Heart right ventricle (tissue), 16 donors: ENCODE measurements at places on chromosomes 4 and X.

DNA sequence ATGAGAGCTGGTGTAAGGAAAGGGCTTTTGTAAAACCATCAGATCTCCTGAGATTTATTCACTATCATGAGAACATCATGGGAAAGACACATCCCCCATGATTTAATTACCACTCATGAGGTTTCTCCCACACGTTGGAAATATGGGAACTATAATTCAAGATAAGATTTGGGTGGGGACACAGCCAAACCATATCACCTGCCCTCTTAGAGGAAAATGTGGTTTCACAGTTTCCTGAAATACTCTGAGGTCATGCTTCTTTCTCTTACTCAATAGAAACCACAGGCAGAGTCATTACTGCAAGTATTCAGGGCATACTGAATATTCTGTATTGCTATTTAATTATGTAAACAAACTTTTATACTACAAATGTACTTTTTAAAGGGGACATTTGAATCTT is 1453.3 kb downstream of the PCDH18 start:
- no peak for DNase-seq

DNA sequence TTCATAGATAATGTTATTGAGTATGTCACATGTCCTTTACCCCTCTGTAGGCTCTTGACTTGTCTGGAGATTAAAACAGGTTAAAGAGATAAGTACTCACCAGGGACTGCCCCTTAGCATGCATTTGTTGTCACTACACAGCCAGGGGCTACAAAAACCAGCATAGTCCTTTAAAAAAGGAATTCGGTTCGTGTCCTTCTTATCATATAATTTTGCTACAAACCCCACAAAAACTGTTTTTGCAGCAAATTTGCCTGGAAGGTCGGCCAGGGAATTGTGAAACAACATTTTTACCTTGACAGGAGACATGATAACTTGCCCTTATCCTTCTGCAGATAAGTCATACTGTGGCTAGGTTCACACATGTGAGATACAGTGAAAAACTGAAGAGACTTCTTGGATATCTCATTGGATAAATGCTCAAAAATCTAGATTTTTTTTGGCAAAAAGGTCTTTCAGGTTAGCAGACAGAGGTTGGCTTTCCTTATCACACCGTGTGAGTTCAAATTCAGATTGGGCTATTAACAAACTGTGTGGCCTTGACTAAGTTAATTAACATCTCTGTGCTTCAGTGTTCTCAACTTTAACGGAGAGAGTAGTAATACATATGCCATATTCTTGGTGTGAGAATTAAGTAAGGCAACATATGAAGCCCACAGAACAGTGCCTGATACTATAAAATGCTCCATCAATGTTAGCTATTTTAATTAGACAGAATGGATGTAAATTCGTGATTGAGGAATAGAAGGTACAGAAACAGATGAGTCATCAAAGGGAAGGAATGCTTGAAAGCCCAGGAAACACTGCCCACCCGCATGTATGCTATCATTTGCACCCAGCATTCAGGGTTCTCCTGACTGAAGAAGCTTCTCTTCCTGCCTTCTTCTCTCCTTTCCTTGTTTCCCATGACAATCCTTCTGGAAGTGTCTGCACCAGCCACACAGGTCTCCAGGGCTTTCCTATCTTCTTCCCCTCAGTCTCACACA is 30.0 kb downstream of the FAM9C start:
- no peak for DNase-seq

DNA sequence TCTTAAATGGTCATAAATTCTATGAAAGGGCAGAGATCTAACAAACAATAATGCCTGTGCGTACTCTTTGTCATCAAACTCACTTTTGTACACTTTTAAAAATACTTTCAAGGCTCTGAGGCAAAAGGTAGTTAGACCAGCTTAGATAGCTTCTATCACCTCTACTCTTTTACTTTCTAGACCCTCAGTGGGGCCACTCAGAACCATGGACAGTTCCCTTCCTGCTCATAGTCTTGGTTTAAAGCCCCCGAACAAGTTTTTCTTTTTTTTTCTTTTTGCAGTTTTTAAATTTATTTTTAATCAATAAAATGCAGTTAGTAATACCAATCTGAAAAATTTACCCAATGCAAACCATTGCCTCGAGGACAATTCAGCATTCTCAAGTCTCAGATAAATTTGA is 460.5 kb upstream of the CNKSR2 start:
- DNase-seq = no peak

DNA sequence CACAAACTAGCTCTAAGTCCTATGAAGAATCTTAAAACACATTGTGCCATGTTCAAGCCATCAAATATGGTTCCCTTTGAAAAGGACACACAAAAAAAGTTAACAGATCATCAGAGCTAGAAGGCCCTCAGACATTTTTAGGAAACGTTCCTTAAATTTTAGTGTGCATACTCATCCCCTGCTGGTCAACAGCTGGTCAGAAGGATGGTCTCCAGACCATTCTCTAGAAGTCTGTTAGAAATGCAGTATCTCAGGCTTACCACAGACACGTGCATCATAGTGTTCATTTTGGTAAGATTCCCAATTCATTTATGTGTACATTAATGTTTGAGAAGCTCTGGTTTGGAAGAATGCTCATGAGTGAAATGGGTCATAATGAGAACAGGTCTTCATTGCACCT is 523.1 kb downstream of the INPP4B start:
- DNase-seq = no peak

DNA sequence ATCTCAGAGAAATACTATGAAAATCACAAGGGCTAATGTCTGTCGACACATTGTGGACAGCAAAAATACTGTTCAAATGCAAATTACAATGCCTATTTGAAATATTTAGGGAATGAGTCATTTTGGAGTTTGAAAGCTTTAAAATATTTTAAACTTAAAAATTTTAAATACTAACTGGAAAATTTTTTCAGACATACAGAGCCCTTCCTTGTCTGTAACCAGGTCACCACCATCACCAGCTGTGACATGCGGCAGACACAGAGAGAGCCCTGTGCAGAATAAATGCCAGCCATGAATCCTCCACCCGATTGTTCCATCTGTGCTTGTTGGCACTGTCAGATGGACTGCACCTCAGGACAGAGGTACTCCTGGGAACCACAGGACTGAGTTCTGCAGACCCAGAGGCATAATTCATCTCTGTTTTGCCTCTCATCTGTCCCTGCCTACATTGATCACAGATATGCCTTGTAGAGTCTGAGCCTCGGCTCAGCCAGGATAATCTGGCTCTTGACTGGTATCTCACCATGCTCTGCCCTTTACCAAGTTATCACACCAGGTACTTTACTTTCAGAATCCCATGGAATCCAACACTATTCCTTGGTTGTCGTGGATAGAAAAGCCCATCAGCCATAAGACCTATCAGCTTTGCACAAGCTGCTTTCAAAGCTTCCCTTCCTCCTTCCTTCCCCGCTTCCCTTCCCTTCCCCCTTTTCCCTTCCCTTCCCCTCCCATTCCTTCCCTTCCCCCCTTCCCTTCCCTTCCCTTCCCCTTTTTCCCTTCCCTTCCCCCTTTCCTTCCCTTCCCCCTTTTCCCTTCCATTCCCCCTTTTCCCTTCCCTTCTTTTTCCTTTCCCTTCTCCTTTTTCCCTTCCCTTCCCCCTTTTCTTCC is 67.2 kb downstream of the TBC1D9 start:
- DNase-seq = no peak

DNA sequence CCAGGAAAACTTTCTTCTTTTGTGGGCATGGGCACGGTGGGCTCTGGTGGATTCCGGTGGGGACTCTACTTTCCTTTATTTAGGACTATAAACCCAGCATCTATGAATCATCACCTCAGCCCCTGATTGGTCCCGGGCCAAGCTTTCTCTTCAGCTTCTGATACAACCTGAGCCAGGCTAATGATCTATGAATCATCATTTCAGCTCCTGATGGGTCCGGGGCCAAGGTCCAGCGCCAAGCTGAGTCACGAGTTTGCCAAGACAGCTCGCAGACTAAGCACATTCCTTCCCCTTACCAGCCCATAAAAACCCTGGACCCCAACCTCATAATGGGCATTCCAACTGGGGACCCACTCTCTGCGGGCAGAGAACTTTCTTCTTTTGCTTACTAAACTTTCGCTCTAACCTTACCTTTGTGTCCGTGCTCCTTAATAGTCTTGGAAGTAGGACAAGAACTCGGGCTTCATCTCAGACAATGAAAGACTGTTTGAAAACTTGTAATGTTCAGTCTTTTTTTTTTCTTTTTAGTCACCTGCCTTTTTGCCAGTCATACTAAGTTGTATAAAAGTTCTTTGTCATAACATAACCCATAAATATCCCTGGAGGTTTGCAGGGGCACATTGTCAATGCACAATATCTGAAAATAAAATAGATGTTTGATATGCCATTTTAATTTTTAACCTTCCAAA is 904.9 kb upstream of the EPHA5 start:
- no peak for DNase-seq

DNA sequence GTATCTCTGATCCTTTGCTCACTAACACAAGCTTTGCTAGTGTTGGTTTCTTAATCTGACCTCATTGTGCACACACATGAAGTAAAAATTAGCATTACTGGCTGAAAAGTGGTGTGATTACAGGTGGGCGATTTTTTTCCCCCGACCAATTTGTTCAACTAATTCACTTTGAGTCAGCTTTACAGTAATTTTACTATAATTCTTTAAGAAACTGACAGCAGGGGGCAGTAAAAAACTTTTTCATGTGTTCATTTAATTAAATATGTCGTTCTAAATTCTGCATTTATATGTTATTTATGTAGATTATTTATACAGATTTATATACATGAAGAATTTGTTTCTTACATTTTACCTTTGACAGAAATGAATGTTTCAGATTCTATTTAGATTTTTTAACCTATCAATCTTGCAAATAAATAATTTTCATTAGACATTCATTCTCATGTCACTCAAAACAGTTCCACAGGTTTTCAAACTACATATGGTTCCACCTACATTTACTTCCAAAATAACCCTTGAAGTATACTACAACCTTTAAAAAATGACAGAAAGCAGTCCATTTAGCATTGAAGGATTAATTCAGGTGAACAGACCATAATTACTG is 17.5 kb downstream of the PALLD start:
- DNase-seq = no peak

DNA sequence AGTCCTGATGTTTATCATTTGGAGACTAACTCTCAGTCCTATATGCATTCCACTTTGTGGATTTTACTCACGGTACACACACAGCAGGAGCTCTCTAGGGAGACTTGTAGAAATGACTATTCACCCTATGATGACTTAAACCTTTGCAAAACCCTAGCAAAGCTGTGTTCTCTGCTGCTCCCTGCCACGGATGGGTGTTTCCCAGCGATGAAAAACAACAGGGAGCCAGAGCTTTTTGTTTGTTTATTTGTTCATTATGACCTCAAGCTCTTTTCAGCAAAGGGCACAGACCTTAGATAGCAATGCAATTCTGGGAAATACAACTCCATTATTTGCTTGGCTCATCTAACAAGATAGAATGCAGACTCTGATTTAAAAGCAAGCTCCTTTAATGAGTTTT is 156.6 kb downstream of the GRIA3 start:
- no peak for DNase-seq

DNA sequence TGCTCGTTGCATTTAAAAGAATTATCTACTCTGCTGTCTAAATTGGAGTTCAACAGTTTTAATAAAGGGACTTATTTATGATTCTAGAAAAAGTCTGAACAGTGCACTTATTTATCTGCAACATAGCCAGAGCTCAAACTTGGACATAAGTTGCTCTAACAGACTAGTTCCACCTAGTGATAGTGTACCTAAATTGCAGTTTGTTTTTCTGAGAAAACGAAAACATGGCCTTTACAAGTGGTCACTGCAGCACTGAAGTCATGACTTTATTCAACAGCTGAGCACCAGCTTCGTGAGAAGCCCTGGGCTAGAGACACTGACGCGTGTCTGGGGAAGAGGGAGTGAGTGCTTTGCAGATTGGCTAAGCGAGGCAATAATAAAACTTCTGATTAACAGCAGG is 77.3 kb upstream of the IGSF1 start:
- DNase-seq = no peak

DNA sequence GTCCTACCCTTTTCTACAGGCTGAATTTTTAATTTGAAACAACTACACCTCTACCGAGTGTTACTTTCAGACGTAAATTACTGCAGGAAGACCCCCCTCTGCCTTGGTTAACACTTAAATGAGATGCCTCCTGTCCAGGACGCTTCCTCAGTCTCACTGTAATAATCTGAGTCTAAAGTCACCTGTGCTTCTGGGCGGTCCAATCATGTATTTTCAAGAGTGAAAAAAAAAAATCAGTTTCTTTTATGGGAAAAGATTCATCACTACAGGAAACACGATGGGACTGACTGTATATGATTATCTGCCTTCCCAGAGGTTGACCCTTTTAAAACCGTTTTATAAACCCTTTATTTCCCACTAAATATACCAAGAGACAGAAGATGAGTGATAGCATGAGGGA is 776 bp downstream of the RBM47 start:
- no peak for DNase-seq

DNA sequence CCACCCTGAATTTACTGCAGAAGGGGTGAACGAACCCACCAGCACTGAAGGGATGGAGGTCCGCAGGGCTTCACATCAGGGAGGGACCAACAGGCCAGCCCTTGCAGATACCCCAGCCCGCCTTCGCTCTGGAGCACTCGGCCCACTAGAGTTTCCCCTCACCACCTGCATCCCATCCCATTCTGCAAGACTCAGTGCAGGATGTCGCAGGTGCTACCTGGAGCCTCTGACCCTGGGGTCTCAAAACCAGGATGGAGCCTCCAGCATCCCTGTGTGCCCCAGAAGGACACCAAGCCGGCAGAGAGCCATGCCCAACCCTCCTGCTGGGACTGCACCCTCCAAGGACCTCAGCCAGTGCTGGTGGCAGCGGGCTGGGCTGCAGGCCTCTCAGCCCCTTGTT is 57.6 kb upstream of the ADRA2C start:
- no peak for DNase-seq

DNA sequence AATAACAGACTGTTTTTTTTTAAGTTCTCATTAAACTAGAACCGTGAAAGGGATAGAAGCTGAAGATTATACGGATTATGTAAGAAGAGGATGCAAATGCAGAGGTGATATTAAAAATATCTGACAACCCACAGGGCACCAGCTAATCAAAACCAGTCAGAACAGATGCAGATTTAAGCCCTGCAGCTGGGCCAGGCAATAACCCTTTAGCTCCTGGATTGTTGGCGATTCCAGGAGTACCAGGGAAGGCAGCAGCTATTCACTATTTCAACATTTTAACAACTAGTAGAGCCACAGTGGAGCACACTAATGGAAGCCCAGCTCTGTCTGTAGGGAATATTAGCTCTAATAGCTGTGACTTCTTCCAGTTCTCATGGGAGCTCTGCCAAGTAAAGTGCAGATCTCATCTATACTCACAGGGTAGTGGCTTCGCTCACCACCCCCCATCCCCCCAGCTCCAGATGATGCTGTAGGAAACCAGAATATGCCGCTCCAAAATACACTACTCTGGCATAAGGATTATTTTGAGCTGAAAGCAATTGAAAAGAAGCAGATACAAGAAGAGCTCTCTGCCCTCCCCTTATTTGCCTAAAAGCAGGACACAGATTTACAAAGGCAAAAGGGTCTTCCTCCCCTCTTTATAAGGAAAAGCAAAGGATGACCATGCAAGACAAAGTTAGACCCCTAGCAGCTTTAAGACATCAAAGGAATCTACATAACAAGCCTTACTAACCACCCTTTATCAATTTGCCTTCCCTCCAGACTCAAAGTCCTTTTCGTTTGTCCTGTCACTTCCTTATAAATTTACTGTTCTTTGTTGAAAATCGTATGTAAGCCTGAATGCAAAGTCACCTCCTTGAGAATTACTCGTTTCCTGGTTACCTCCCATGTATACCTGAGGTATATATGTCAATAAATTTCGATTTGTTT is 13.7 kb downstream of the SCD5 start:
- DNase-seq = no peak

GRCh38 chrX:15245896-15246295 is 24.0 kb downstream of the ASB9 start:
- no peak for DNase-seq
